ENCODE measurements at places on chromosomes 1 and 21.
A peak's percentile ranks its signal among the peaks of the same experiment; 100 is the strongest.

DNA sequence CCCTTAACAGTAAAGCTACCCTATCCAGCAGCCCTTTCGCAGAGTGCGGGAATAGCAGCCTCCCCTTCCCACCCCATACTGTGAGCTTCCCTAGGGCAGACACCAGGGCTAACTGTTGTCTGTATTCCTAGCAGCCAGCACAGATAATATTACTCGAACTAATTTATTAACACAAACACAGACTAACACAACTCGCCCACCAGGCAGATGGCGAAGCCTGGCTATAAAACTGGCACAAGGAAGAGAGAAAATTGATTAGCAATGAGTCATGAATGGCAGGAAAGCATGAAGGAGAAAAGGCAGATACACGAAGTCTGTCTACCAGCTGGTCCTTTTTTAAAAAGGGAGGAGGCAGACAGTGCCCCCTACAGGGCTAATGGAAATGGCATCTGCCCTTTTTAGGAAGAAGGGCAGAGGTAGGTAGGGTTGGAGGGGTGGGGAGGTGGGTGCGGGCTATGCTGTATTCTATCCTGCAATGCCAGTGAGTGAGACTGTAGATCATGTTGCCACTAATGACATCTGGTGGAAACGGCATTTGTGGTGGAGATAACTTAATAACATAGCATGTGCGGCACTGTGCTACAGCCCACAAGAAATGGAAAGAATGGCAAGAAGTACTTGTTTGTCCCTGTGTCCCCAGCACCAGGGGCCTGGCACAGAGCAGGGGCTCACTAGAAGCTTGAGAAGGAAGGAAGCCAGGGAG lies 30.6 kb upstream of the CTPS1 start:
- DNase-seq = peak; percentile 83

- DNase-seq = no peak
Observed at GRCh38 chr1:228471154-228471761, 15.9 kb upstream of the RNF187 start.

DNA sequence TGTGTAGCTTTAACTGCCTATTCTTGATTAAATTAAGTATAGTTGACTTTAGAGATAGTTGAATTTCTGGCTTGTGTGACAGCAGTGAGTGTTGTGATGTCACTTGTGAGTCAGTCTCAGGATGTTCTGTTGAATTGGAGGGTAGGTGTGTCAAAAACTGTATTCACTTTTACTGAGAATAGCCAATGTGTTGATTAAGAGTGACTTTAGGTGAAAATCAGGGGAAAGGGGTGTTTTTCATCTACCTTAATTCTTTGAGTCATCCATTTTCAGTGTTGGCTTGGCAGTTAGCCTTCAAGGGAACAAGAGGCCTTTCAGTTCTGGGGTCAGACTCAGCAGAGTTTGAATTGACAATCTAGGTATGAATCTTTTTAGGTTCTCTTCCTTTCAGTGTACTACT lies 75.9 kb downstream of the CDC14A start:
- DNase-seq = peak; percentile 7

DNA sequence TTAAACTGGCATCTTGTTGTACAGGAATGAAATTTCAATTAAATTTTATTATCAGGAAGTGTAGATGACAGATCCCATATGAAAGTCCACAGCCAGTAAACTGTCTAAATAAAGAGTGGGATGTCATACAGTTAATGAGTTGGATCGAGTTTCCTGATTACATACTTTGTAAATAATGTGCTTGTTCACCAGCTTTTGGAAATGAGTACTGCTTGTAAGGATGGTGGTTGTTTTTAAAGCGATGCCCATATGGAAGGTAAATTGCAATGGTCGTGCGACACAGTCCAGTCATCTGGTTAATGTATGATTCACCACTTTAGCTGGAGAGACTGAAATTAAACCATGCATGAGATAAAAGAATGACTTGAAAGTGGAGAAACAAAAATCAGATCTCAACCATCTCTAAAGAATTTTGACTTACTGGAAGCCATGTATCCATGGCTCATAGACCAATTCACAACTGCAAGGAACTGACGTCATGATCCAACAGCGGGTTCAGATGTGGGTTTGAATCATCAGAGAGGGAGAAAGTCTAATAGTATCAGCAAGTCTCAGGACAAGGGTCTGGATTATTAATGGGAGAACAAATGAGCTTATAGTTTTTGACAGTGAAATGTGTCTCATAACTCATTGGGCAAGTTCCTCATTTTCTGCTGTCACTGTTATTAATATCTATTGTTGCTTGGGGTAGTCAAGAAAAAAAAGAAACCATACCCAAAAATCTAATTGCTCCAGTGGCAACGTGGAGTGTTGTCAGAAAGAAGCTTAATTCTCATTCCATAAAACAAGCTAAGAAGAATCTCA lies 49.0 kb downstream of the MAP10 start:
- DNase-seq = peak; percentile 71

DNA sequence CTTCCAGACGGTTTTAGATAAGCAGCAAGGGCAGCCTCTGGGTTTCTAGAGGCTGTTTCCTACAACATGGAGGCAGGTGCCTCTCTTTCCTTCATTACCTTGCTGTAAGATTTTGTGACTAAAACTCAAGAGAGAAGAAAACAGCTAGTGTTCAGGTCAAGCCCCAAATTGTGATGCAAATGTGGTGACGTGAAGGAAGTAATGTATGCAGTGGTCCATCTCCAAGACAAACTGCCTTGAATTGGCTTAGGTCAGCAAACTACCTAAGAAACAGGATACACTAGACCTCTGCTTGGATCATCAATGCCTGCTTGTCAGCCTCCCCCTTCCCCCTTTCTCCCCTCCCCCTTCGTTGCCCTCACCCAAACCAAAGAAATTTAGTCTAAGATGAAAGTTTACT lies 28.9 kb upstream of the RIPK4 start:
- DNase-seq = no peak

DNA sequence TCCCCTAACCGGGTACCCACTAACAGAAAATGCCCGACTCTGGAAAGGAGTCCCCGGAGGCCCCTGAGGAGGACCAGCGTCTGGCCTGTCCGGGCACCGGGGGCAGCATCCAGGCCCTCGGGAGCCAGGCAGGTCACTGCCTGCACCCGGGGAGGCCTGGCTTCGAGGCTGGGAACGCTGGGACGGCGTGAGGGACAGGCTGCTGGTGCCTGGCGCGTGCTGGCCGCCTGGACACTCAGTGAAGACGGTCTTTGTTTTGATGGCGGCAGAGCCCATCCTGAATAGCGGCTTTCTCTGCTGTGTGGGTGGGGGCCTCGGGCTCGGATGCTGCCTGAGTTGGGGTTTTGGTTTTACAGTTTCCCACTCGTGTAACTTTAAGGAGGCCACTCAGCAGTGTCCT lies 37.6 kb downstream of the PRKCZ start:
- no peak for DNase-seq

DNA sequence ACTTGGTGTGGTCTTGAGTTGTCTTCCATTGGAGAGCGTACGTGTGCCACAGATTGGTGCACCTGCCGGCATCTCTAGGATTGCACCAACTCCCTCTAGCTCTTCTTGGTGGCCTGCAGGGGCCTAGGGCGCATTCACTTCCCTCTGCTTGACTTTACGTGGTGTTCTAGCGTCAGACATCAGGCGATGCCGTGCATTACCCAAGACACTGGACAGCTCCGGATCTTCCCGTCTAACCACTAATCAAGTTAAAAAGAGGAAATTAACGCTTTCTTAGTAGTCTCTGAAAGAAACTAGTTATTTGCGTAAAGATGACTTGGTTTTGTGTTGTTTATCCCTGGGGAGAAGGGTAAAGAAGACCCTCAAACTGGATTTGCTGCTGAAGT lies 510 bp upstream of the IL10RB start:
- DNase-seq = peak; percentile 35

- DNase-seq = no peak
Observed at GRCh38 chr1:84693005-84693404, 2.7 kb upstream of the SSX2IP start.

- DNase-seq = no peak
Observed at GRCh38 chr1:10519016-10519417, 44.3 kb downstream of the PEX14 start.

GRCh38 chr1:50426108-50426700 lies 3.0 kb upstream of the DMRTA2 start:
- no peak for DNase-seq

DNA sequence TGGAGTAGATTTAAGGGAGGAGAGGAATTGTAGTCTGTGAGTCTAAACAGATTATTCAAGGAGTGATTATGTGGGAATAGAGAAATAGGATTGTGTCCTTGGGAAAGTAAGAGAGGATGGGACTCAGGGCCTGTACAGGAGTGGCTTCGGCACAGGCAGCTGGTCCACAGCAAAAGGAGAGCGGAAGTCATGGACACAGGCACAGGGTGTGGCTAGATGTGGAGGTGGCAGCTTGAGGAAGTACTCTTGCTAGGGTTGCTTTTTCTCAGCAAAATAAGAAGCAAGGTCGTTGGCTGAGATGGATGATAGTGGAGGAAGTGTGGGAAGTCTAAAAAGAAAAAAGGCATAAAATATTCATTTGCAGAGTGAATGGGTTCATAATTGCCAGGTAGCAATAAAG lies 18.5 kb upstream of the ZNF648 start:
- DNase-seq = no peak

DNA sequence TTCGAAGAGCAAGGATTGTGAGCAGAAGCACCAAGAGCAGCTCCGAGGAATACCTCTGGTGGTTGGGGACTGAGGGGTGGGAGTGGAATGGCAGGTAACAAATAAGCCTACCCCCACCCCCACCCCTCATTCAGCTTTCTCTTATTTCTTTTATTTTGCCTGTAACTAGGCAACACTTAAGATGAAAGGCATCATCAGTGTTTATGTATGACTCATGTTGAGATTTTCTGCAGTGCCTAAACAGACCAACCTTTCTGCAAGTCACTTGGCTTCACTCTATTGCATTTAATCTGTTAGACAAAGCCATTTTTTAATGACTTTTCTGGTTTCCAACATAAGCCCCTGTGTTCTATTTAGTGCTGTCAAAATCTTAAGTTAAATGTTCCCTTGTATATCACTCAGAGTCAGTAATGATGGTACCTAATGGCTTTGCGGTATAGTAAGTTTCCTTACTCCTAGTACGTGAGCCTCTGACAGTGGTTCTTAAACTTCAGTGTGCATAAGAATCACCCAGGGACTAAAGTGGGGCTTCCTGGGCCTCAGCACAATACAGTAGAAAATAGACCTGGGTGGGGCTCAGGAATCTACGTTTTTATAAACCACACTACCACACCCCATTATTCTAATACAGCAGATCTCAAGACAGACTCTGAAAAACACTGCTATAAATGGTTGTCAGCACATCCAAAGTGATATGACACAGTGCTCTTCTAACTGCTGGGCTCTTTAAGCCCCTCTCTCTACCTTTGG lies 19.9 kb downstream of the CASQ2 start:
- peak; percentile 64 for DNase-seq

Measured in fibroblast of mammary gland (primary cell).